ENCODE measurements at places on chromosomes 1 and 21. TPM values are rescaled to one million over a fixed set of nuclear protein-coding genes. Genes with fewer than 3 reads are reported as not detected.

The HSD3B1 gene
- not detected for polyA plus RNA-seq

The KIF2C gene
- 16.7 TPM for polyA plus RNA-seq

The HTR6 gene
- polyA plus RNA-seq = not detected

The NBPF20 gene
- 1.5 TPM for polyA plus RNA-seq

The S100A7A gene
- polyA plus RNA-seq = not detected

The RASSF5 gene
- 0.48 TPM for polyA plus RNA-seq

The FBXO44 gene
- 17.8 TPM for polyA plus RNA-seq

The COL8A2 gene
- polyA plus RNA-seq = 2.9 TPM

The KIAA1614 gene
- 1.3 TPM for polyA plus RNA-seq

The MFSD2A gene
- polyA plus RNA-seq = 4.2 TPM

The EXTL1 gene
- 6.4 TPM for polyA plus RNA-seq

The GBP4 gene
- 0.03 TPM for polyA plus RNA-seq

The RNU1-2 gene
- not detected for polyA plus RNA-seq

The LCE1A gene
- not detected for polyA plus RNA-seq

The ELAVL4 gene
- polyA plus RNA-seq = 0.18 TPM

The RGS18 gene
- polyA plus RNA-seq = not detected

The FAM167B gene
- polyA plus RNA-seq = 5.0 TPM

The ACKR1 gene
- not detected for polyA plus RNA-seq

The CHD5 gene
- polyA plus RNA-seq = not detected

The OR2L13 gene
- not detected for polyA plus RNA-seq

The CD46 gene
- 117 TPM for polyA plus RNA-seq

The MRAP gene
- not detected for polyA plus RNA-seq

The GPR89B gene
- 13.3 TPM for polyA plus RNA-seq

Data from GM23248 (cell line).